ENCODE measurements at places on chromosomes 11 and 22. TPM values are rescaled to one million over a fixed set of nuclear protein-coding genes. Genes with fewer than 3 reads are reported as not detected.
A peak's percentile ranks its signal among the peaks of the same experiment; 100 is the strongest.

DNAJB7 gene
- not detected for polyA plus RNA-seq

APOL5 gene
- not detected for polyA plus RNA-seq

BARX2 gene
- polyA plus RNA-seq = 0.02 TPM

- no peak for DNase-seq
Observed at GRCh38 chr22:46641811-46642266, 21.7 kb downstream of the GRAMD4 start.

DNA sequence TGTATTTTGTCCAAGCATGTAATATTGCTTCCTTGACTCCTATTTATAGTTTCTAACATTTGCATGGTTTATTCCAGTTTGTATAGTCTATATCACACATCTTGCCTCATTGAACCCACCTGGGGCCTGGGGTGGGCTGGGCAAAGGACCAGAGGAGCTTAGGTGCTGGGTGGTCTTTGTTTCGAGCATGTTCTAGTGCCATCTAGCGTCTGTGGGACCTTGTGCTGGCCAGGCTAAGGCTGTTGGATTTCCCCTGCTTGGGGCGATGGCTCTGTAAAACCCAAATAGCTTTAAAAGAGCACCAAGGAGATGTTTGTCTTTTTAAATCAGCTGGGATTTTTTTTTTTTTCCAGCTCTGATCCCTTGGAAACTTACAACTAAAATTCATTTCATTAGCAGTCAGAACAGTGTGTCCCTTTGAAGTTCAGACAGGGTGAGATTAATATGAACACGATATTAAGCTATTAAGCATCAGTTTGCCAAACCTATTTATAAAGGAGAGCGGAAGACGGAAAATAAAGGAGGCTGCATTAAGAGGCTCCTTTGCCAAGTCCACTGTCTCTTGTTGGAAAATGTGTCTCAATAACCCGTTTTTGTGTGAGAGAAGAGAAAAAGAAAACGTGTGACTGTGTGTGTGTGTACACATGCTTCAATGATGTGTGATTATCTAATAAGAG lies 157.4 kb downstream of the COMMD9 start:
- no peak for DNase-seq

DNA sequence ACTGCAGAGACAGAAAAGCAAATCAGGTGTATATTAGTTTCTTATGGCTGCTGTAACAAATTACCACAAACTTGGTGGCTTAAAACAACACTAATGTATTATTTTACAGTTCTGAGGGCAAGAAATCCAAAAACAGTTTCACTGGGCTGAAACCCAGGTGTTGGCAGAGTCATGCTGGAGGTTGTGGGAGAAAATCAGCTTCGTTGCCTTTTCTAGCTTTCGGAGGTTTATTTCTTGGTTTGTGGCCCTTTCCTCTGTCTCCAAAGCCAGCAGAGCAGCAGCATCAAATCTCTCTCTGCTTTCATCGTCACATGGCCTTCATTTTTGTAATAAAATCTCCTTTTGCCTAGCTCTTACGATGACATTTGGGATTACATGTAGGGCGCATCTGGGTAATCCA lies 33.0 kb upstream of the OR6M1 start:
- DNase-seq = no peak

DNA sequence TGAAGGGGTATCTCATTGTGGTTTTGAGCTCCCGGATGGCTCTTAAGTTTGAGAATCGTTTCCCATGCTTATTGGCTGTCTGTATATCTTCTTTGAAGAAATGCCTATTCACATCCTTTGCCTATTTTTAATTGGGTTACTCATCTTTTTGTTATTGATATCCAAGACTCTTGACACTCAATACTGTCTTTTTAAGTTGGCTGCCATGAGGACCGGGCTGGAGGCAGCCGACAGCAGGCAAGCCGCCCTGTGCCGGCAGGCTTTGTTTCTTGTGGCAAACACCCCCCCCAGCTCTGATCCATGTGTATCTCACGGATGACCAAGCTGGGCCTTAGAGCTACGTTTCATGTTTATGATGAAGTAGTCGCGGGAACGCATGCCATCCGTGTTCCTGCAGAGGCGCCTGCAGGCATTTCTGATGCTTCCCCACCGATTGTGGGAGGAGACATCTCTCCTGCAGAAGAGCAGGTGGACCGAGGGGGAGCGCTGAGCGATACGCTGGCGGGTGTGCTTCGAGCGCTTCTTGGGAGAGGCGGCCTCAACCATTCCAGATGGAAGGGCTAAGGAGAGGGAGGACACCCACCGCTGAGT lies 95.8 kb downstream of the TBC1D22A start:
- no peak for DNase-seq

DNA sequence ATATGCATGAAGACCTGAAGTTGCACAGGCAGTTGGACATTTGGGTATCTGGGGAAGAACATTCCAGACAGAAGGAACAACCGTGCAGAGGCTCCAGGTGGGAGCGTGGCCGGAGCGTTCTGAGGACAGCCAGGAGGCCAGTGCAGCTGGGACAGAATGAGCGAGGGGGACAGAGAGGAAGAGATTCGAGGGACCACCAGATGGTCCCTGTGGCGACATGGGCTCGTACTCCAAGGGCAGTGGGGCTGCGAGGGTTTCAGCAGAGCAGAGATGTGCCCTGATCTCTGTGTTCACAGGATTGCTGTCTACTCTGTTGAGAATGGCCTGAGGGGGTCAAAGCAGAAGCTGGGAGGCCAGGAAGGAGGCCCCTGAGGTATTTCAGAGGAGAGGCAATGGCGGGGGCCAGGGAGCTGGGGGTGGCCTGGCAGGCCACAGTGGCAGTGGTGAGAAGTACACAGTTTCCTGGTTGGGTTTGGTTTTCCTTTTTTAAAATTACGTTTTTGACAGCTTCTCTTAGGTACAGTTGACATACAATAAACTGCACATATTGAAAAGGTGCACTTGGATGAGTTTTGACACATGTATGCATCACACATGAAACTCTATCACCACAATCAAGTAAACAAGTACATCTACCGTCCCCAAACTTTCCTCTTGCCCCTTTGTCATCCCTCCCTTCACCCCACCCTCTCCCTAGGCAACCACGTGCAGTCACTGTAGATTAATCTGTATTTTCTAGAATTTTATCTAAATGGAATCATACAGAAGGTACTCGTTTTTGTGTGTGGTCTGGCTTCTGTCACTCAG lies 24.8 kb upstream of the SOX10 start:
- DNase-seq = no peak

GRCh38 chr11:32427935-32428664 lies 7.2 kb downstream of the WT1 start:
- no peak for DNase-seq

DNA sequence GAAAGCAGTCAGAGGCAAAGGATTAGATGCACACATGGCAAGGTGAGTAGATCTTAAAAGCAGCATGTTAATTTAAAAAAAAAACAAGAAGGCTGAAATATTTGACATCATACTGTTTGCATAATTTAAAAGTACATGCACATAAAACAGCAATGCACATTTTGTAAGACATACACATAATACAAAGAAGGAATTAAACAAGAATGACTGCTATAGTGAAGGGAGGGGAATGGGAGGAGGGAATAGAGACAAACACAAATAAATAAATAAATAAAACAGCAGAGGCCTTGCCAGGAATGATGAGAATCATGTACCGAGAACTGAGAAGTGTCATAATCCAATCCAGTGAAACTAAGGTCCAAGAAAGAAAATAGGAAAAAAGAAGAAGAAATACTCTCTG lies 486.2 kb upstream of the API5 start:
- no peak for DNase-seq

- no peak for DNase-seq
Observed at GRCh38 chr11:70771099-70771885, 373.0 kb downstream of the CTTN start.

- no peak for DNase-seq
Observed at GRCh38 chr11:110565357-110566336, 135.9 kb downstream of the FDX1 start.

DNA sequence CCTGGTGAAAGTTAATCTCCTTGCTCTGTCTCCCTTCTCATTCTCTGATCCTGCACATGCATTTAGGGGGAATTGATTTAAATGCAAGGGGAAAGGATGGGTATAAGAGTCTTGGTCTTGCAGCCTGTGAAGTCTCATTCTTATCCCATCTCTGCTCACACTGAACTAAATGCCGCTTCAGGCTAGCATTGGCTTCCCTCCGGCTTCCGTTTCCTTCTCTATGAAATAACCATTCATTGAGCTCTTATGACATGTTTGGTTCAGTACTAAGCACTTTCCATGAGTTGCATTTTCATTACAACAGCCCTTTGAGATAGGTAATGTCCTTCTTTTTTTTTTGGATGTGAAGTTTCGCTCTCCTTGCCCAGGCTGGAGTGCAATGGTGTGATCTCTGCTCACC lies 5.6 kb downstream of the ZBTB16 start:
- no peak for DNase-seq

DNA sequence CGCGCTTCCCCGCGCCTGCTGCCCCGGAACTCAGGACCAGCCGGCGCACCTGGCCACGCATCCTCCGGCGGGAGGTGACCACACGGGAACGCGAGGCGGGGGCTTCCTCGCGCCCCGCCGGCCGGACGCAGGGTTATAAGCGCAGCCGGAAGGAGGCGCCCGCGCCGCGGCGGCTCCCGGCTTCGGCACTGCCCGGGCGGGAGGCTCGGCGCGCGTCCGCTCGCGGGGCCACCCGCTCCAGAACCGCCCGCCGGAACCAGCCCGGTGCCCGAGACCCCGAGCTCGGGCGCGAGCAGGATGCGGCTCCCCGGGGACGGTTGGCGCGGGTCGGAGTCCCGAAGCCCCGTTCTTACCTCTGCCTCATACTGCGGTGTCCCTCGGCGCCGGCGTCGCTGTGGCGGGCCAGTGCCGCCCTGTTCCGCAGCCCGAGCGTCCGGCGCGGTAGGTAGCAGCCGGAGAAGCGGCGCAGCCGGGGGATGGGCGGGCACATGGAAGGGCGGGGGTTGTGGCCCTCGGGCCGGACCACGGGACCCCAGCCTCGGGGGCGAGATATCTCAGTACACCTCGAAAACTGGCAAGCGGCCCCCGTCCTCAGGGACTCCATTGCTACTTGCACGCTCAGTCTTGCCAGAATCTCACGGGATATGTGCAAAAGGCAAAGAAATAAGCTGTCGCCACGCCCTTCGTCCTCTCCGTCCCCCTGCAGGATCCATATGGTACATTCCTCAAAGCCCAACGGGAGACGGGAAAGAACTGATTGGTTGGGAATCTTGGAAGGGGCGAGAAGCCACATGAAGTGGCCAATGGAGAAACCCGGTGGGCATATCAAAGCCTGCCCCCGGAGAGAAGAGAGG lies 23.1 kb downstream of the MICAL3 start:
- DNase-seq = peak; percentile 95

DNA sequence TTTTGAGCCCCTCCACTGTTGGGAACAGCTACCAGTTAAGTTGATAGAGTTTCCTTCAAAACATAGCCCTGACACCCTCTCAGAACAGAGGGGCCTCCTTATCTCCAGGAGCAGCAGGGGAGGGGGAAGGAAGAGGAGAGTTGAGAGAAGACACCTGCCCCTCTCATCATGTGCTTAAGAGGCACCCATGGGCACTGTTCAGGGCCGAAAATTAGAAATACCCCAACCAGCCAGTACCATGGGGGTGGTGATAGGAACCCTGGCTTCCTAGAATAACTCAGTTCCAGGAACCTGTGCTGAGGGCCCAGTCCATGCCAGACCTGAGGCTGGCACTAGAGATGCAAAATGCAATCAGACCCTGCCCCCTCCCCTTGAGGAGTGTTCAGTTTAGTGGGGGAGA lies 9.3 kb upstream of the GDPD5 start:
- DNase-seq = no peak
